ENCODE measurements at places on chromosomes 7 and 10.

- DNase-seq = no peak
Measured at GRCh38 chr7:471866-472639, 47.6 kb downstream of the PDGFA start.

DNA sequence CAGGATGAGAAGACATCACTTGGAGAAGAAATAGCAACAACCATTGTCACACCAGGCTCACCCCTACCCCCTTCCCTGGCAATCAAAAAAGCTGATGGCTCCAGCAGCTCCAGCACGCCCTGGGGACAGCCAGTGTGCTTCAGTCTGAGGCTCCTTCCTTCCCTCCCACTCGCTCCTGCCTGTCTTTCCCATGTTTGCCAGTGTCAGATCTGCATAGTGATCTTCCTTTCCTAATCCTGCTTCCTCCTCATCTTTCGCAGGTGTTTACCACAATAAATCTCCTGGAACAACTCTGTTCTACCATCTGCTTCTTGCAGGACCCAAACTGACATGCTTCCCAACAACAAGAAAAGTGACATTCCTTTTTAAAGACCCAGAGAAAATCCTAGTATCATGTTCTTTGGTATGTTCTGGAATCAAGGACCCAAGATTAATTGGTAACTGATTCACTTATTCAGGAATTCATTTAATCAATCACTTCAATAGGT is 57.1 kb downstream of the STEAP1B start:
- DNase-seq = no peak

- no peak for DNase-seq
Measured at GRCh38 chr10:33820531-33820930, 486.1 kb upstream of the NRP1 start.

- no peak for DNase-seq
Measured at GRCh38 chr10:28467615-28468014, 65.3 kb upstream of the WAC start.

DNA sequence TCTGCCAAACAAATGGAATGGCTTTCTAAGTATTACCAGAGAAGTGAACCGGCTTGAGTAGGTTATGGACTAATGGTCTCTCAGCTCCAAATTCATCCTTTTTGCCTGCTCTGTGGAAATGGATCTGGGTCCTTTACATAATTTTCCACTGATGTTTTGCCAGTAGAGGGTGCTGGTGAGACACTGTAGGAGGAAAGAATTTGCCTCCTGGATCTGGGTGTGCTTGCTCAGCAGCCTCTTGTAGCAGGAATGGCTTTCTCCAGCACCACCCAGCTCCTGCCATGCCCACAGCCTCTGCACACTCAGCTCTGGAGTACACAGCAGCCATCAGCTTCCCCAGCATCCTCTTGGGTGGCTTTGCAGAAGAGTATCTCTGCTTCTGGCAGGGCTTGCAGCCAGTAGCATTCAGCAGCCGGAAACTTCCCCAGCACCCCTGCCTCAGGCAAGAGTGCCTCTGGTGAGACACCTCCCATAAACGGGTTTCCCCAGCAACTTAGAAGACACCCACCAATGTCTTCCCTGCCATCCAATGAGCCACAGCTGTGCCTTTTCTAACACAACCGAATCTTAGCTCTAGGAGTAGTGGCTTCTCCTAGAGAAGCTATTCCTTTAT is 235.0 kb upstream of the PLPP4 start:
- no peak for DNase-seq

DNA sequence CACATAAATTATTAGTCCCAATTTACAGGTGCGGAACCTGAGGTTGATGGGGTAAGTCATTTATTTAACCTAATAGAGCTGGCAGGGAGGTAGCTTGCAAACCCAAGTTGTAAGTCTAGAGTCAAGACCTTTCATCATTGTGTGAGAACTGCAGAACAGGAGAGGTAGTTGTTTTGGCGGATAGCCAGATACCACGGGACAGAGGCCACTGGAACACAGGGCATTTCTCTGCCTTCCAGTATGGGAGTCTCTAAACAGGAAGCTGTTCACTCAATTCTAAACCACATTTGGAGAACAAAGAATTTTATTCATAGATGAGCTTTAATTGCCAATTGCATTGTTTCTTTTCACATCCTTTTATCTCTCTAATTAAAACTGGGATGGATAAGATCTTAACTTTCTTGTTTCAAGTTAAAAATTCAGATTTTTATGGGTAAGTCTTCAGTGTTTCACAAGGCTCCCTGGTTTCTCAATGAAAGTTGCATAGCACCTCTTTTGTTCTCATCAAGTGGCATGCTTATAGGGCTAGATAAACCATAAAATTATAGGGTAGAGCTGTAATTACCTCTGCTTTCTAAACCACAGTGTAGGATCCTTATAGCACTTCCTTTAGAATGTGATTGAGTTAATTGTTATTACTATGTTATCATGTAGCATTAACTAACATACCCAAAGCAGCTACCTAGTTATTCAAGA is 489.0 kb downstream of the GATA3 start:
- DNase-seq = no peak

DNA sequence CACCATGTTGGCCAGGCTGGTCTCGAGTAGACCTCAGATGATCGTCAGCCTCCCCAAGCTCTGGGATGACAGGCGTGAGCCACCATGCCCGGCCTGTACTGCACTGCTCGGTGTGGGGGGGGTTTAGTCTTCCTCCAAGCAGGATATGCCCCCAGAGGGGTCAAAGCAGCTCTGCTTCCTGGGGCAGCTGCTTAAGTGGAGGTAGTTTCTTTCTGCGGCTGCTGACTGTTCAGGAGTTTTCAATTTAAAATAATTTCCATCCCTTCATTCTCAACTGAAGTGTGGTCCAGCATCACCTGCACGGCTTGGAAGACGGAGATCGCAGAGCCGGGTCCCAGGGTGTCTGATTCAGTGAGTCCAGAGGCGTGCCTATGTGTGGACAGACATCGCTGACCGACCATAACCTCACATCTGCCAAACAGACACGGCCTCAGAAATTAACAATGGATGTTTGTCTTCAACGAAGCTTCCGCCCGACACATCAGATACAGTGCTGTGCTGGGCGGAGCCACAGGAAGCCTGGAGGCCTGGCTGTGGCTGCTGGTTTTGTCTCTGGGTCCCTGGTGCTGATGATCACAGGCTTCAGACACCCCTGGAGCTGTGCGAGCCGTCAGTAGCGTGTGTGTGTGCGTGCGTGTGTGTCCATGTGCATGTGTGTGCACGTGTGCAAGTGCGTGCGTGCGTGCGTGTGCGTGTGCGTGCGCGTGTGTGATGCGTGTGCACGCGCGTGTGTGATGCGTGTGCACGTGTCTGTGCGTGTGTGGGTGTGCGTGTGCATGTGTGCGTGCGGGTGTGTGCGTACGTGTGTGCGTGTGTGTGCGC is 226.5 kb upstream of the PITRM1 start:
- DNase-seq = no peak

- DNase-seq = no peak
Measured at GRCh38 chr7:37348982-37349381, 99.7 kb downstream of the ELMO1 start.

DNA sequence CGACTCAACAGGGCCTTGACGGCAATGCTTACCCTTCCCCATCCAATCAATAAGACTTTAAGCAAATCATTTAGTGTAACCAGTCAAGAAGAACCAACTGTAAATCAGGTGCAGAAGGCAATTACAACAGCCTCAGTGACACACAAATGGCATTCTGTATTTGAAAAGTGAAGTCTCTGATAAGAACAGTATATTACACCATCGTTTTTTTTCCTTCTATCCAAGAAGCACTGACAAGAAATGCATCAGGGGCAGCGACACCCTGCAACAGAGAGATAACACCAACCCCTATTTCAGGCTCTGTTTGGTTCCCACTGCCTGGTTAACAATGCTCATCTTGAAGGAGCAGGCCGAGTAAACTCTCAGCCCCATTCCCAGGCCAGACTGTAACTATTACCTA is 204.0 kb upstream of the AOAH start:
- DNase-seq = no peak

DNA sequence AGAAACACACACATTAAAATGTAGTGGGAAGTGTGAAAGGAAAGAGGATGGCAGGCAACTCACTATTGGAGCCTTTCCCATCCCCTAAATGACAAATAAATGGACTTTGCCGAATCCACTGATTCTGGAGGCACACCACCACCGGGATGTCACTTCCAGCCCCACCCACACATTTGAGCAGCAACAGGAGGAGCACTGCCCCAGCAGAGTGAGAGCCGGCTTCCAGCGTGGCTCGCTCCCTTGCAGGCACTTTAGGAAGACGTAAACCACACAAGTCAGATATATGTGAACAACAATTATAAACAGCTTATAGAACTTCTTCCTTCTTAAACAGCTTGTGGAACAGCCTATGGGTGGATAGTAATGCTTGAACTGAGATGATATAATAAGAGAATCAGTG is 191.0 kb downstream of the DGKI start:
- no peak for DNase-seq

GRCh38 chr7:135253851-135254771 is 20.5 kb downstream of the STRA8 start:
- DNase-seq = no peak

GRCh38 chr7:29809533-29810155 is 3.3 kb downstream of the WIPF3 start:
- no peak for DNase-seq

GRCh38 chr7:122790591-122790990 is 87.9 kb upstream of the RNF148 start:
- no peak for DNase-seq

DNA sequence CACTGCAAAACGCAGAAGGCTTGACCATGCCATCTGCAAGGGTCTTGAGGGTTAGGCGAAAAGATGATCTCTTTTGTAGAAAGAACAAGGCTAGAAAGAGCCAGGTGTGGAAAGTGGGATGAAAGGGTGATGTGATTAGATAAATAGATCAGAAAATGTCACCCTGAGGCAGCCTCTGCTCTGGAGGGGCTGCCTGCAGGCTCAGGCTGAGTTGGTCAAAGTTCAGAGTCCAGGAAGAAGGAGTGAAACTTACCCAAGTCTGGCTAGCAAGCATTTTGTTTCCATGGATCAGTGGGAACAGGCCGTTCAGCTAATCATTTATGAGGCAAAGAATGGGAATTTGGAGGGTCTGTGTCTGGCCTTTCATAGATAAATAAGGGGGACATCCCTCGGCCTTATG is 79.7 kb downstream of the RGS10 start:
- no peak for DNase-seq

DNA sequence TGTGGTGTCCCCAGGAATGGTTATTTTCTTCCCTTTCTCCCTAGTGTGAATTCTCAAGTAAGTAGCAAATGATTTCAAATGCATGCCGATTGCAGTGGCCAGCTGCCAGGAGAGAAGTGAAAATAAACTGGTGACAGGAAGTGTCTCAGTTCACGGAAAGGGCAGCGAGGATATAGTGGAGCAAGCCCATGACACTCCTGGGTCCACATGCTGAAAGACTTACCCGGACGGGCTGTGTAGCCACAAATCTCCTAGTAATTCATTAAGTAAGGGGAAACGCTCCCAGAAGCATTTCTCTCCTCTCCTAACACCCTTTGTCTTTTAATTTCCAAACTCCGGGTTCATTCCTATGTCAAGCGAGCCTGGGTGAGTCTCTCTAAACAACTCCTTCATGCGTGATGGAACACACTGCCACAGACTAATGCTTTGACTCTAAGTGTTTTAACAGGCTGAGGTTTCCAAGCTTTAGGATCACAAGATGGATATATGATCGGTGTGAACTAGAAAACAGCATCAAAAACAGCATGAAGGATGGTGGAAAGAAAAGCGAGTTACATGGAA is 125.6 kb downstream of the CYP26A1 start:
- DNase-seq = no peak

DNA sequence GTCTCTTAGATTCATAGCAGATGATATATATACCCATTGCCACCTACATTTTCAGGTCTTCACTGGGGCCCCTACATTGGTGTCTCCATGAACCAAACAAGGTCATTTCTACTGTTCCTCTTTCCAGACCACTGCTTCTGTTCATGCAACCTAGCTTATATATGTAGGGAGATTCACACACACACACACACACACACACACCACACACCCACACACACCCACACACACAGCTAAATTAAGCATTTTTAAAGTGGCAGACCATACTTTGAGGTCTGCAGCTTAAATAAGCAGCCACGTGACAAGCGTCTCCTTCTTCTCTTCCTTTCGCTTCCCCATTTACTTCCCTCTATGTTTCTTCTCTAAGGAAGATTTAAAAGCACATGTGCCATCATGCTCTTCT is 70.0 kb upstream of the CC2D2B start:
- no peak for DNase-seq

- DNase-seq = no peak
Measured at GRCh38 chr10:24324651-24325050, 115.7 kb downstream of the KIAA1217 start.

GRCh38 chr7:118575393-118575948 is 351.0 kb downstream of the ANKRD7 start:
- no peak for DNase-seq

GRCh38 chr7:22653951-22654350 is 73.0 kb upstream of the IL6 start:
- DNase-seq = no peak

DNA sequence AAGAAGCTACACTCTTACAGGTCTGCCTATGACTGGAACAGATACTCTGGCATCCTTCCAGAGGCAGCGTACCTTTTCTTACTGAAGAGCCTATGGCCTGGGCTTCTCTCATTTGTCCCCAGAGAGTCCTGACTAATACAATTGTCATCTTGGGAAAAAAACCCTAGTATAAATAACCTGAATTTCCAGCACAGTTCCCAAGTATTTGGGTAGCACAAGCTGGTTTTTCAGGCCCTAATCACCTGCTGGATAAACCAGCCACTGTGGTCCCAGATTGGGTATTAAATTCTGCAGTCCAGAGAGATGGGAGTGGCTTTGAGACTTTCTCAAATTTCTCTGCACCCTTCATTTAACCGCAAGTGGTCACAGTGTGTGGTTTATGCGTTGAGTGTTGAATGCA is 186.8 kb upstream of the NEBL start:
- DNase-seq = no peak

- DNase-seq = no peak
Measured at GRCh38 chr10:129993621-129994020, 29.5 kb upstream of the EBF3 start.

GRCh38 chr7:98753176-98753575 is 116.6 kb downstream of the TMEM130 start:
- no peak for DNase-seq

- no peak for DNase-seq
Measured at GRCh38 chr10:91756286-91756685, 41.9 kb upstream of the TNKS2 start.

- no peak for DNase-seq
Measured at GRCh38 chr10:110486680-110487410, 10.9 kb upstream of the DUSP5 start.

DNA sequence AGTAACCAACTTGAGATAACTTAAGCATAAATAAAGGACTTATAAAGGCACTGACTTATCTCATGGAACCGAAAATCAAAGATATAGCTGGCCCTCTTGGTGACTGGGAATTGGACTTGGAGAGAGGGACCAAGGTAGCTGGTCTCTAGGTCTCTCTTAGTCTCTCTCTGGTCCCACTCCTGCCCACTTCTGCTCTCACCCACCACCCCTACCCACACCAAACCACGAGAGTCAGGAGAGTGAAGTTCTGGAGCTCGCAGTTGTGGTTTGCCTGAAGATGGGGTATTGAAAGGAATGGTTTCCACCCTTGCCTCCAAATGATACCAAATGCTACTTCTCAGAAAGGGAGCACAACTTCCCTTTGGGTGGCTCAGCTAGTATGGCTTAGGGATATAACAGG is 216.3 kb downstream of the LRMDA start:
- DNase-seq = no peak
